LHCN-M2 (cell line): ENCODE measurements at places on chromosomes 16 and 17. TPM values are rescaled to one million over a fixed set of nuclear protein-coding genes. Genes with fewer than 3 reads are reported as not detected.

MSLN gene
- total RNA-seq, result not detected in 2 replicates

RHBDL1 gene
- 0.58 and 0.80 TPM in 2 replicates for total RNA-seq

SLC4A1 gene
- not detected in 2 replicates for total RNA-seq

SLC16A3 gene
- total RNA-seq, result 497 and 711 TPM in 2 replicates

OR2C1 gene
- 0.17 TPM in 1 of 2 replicates, not detected in the other for total RNA-seq

NTN1 gene
- total RNA-seq, result 0.17 and 0.19 TPM in 2 replicates

TBC1D26 gene
- not detected in 2 replicates for total RNA-seq

MAF gene
- 2.4 and 2.6 TPM in 2 replicates for total RNA-seq

FAM234A gene
- 107 and 132 TPM in 2 replicates for total RNA-seq

SETD1A gene
- total RNA-seq, result 2.4 and 3.4 TPM in 2 replicates

IGF2BP1 gene
- total RNA-seq, result 5.6 and 6.4 TPM in 2 replicates

PDILT gene
- total RNA-seq, result not detected in 2 replicates

CHST6 gene
- total RNA-seq, result 1.8 and 1.9 TPM in 2 replicates

TOM1L1 gene
- 28.9 and 29.9 TPM in 2 replicates for total RNA-seq

MEOX1 gene
- total RNA-seq, result not detected in 2 replicates

CFAP52 gene
- not detected in 2 replicates for total RNA-seq

LITAF gene
- 0.63 and 0.96 TPM in 2 replicates for total RNA-seq

MILR1 gene
- total RNA-seq, result 36.8 and 52.6 TPM in 2 replicates

TBX2 gene
- total RNA-seq, result 5.6 and 7.5 TPM in 2 replicates

CCDC40 gene
- total RNA-seq, result 4.5 and 5.7 TPM in 2 replicates

GNGT2 gene
- not detected in 2 replicates for total RNA-seq

CDRT4 gene
- not detected in 2 replicates for total RNA-seq

ITGA3 gene
- total RNA-seq, result 382 and 426 TPM in 2 replicates

GAS7 gene
- total RNA-seq, result 0.23 TPM in 1 of 2 replicates, not detected in the other

COG8 gene
- total RNA-seq, result 48.8 and 48.9 TPM in 2 replicates

OR4D1 gene
- not detected in 2 replicates for total RNA-seq

PLA2G10 gene
- total RNA-seq, result not detected in 2 replicates

SLC2A4 gene
- 0.11 TPM in 1 of 2 replicates, not detected in the other for total RNA-seq

TBC1D3 gene
- total RNA-seq, result not detected in 2 replicates

NCBP3 gene
- total RNA-seq, result 19.9 and 21.9 TPM in 2 replicates

HSPB9 gene
- not detected in 2 replicates for total RNA-seq

KRTAP4-5 gene
- total RNA-seq, result not detected in 2 replicates

DNAAF8 gene
- 0.06 and 0.98 TPM in 2 replicates for total RNA-seq

HSD17B1 gene
- 0.26 and 0.34 TPM in 2 replicates for total RNA-seq

FOXJ1 gene
- total RNA-seq, result 0.26 TPM in 1 of 2 replicates, not detected in the other

SLC16A13 gene
- 0.63 TPM in 1 of 2 replicates, not detected in the other for total RNA-seq

CLTC gene
- 389 and 434 TPM in 2 replicates for total RNA-seq

KRTAP16-1 gene
- not detected in 2 replicates for total RNA-seq

SLC22A31 gene
- total RNA-seq, result 0.06 TPM in 1 of 2 replicates, not detected in the other

MARCHF10 gene
- 0.11 and 0.13 TPM in 2 replicates for total RNA-seq

SULT1A2 gene
- not detected in 2 replicates for total RNA-seq

MFAP4 gene
- 0.13 and 0.40 TPM in 2 replicates for total RNA-seq

ITGA2B gene
- total RNA-seq, result 0.40 TPM in 1 of 2 replicates, not detected in the other
